Osteocyte (in vitro differentiated cells): ENCODE measurements at places on chromosomes 6 and 20.
A peak's percentile ranks its signal among the peaks of the same experiment; 100 is the strongest.

- DNase-seq: no peak
Measured at GRCh38 chr20:52959125-52959524, 13.0 kb upstream of the TSHZ2 start.

- no peak for DNase-seq
Measured at GRCh38 chr20:46933150-46933549, 38.5 kb downstream of the EYA2 start.

DNA sequence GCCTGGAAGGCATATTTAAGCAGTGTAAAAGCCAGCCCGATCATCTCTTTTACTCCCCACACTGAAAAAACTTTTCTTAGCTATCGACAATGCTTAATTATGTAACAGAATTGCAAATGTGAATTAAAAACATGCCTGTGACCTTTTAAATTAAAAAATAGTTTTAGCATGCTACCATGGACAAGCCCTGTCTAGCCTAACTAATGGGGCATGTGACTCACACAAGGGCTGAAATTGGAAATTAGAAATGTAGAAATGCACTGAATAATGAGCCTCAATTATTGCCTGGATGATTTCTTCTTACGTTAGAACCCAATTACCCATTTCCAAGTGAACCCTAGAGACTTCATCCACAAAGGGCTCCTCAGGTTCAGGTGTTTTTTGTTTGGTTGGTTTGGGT is 82.7 kb downstream of the SIM1 start:
- DNase-seq: no peak

DNA sequence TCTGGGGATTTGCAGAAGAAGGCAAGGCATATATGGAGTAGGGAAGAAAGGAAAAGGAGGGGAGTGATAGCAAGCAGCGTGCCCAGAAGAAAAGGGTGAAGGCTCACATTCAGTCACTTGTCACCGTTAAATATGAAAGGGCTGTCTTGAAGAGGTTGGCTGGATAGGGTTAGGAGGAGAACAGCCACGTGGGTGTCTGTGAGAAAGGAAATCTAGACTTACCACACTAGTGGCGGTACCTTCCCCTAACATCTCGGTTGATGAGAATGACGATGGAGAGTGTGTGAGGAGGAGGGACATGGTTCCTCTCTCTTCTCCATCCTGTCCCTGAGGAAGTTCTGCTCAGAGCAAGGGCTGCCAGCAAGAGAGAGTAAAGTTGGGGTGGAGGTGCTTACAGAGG is 74.3 kb upstream of the CCN6 start:
- DNase-seq: no peak

GRCh38 chr6:33705268-33705885 is 6.1 kb downstream of the UQCC2 start:
- no peak for DNase-seq

DNA sequence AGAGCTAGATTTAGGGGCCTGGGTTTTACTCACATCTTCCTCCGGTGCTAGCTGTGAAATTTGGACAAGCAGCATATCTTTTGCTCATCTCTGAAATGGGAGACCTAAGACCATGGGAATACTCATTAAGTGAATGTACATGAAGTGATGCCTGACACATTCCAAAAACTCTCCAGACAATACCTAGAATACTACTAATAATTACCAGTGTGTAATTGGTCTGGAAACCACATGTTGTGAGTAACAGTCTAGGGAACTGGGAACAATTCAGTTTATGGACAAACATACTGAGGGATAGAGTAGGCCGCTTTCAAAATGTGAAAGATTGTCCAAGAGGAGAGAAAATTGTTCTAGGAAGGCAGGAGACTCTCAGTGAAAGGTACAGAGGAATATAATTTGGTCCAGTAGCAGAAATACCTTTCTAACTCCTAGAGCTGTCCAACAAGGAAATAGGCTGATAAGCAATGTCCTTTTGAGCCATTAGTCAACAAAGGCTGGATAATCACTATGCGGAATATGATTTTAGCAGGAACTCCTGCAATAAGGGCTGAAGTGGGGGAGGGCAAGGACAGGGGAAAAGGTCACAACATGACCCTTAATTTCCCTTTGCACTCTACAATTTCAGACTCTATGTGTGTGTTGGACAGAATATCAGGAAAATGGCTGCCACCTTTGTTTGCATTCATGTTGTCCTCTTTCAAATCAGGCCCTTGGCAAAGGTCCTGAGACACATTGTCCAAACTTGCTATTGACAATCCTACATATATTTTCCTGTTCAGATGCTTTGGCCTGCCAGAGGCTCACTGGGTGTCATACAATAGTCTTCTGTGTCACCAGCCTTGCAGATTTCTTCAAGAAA is 315.4 kb downstream of the PLCB1 start:
- no peak for DNase-seq

- DNase-seq: no peak
Measured at GRCh38 chr20:52429029-52429428, 237.4 kb upstream of the ZFP64 start.

DNA sequence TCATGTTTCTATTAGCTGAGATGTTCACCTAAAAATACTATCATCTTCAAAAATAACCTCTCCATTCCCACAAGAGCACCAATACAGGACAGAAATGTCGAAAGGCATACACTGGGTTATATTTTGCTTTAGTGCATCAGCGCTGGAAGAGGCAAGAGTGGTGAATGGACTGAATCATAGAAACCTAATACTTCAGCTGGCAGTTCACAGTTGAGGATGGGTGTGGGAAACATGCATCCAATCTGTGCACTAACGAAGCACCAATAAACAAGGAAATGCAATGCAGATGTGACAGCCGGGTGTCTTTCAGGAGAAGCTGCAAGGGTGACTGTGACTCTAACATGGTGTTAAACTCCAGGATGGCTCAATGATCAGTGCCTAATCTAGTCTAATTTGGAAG is 365.8 kb downstream of the ESR1 start:
- no peak for DNase-seq

DNA sequence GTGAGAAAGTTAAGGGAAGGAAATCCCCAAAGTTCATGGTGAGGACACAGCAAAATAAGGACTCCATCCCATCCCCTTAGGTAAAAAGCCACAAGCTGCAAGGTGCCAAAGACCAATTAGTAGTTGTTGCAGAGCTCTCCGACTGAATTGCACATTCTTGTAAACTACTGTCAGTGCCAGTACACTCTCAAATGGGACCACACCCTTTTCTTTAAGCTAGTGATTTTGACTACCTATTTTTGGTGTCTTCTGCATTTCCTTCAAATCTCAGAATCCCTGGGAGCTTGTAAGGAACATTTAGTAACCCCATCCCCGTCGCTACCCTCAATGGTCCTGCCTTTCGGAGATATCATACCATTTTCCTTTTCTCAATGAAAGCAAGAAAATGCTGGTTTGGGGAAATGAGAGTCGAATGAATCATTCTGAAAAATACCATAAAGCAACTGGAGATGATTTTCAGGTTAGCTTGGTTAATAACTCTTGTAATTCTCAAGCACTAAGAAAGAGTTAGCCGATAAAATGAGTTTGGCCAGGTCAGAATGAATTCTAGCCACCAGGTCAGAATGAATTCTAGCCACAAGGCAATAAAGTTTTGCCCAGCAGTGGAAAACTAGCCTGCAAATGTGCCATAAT is 5.2 kb upstream of the HMGN3 start:
- no peak for DNase-seq

- no peak for DNase-seq
Measured at GRCh38 chr6:36851149-36851614, 11.9 kb upstream of the CPNE5 start.

GRCh38 chr20:513429-513828 is 30.2 kb downstream of the CSNK2A1 start:
- DNase-seq: no peak

DNA sequence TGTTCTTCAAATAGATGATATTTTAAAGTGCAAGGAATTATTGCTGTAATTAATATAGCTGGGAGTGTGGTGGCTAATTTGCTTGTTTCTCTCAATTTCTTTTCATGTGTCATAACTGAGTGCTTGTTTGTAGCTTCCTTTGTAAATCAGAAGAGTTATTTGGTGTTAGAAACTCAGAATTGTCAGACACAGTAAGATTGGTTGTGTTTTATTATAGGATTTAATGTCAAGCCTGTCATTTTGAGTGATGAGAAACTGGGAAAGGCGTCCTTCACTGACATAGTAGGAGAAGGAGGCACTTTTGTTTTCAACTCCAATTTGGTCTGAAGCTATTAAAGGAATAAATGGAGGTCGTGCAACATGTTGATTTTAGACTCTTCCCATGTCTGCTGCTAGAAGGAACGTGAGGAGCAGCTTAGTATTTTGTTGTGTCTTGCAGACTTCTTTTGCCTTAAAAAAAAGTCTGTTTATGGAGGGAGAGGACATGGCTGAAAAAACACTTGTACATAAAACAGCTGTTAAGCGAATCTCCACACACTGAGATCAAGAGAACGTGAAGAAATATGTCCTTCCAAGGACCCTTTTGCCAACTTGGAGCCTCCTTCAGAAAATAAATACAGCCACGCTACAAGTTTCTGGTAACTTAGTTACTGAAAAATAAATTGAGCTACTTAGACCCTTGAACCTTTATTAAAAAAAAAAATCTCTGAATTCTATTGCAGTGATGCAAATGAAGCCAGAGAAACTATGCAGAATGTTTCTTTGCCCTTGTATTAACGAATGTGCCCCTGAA is 59.5 kb downstream of the BMP6 start:
- DNase-seq: no peak

- no peak for DNase-seq
Measured at GRCh38 chr6:113019176-113019575, 672.0 kb downstream of the RFPL4B start.

- no peak for DNase-seq
Measured at GRCh38 chr20:52081791-52082190, 109.8 kb downstream of the ZFP64 start.

DNA sequence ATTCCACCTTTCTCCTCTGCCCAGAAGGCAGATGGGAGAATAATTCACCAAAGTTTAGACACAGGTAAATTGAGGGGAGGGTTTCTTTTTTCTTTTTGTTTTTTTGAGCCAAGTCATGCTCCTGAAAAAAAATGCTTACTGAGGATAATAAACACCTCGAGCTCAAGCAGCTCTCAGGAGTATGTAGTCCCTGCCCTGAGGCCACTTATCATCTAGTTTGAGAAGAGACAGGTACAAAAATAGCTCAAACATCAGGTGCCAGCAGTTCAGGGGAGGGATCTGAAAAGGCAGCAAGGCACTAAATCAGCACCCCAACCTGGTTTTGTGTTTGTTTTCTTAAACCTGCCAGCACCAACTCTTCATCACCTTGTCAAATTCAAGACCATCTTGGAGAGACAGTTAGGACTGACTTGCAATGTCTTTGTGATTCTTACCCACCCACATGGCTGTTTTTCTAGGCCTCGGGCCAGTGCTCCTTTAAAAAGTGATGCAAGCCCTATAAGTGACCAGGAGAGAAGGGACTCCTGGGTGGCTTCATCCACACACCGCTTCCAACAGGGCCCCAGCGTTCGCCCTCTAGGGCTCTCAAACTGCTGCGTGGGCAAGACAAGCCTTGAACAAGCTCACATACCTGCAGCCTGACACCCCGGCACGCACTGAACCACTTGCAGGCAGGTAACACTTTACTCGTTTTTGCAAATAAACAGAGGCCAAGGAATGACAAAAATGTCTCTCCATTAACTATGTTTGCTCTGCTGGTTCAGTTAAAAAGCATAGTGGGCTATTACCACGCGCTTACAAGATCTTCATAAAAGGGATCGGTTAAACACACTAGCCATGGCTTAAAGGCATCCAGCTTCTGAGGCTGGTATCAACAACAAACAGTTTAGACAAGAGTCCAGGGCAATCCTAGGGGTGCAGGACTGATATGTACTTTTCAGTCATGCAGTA is 13.9 kb downstream of the JAG1 start:
- no peak for DNase-seq

DNA sequence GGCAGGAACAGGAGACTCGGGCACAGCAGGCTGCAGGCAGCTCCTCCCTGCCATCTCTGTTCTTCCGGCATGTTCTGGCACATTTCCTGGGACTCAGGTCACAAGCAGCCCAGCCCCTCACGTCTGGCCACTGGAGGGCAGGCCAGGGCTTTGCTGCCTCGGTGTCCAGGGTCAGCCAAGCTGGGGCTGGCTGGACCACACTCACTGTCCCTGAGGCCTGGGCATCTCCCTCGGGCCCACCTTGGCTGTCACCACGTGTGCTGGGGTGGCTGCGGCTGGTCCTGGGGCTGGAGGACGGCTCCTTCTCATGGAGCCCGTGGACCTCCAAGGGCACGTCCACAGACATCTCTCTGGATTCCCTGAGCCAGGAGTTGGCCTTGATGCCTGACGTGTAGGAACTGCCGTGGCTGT is 18.5 kb downstream of the FRMD1 start:
- peak; percentile 92 for DNase-seq

GRCh38 chr6:42551217-42551616 is 12.6 kb upstream of the UBR2 start:
- DNase-seq: no peak

DNA sequence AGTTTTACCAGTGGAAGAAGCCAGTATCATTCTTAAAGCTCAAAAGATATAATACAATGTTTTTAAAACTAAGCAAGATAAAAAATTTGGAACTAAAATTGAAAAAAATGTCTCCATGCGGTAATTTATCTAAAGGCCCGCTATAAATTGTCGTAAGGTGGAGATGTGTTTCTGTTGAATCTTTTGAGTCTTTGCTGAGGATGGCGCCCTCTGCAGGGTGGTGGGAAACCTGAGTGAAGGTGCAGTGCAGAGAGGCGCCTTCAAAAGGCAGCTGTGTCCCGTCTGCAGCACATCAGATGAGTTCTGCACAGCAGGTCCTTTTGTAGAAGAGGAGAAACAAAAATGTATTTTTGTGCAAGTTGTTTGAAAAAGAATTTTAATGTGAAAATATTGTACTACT is 29.4 kb upstream of the KIF25 start:
- no peak for DNase-seq

- no peak for DNase-seq
Measured at GRCh38 chr6:170043150-170043819, 247.6 kb downstream of the DLL1 start.

GRCh38 chr6:15879371-15880261 is 216.8 kb upstream of the DTNBP1 start:
- no peak for DNase-seq

GRCh38 chr20:37892001-37892400 is 10.9 kb upstream of the VSTM2L start:
- no peak for DNase-seq

DNA sequence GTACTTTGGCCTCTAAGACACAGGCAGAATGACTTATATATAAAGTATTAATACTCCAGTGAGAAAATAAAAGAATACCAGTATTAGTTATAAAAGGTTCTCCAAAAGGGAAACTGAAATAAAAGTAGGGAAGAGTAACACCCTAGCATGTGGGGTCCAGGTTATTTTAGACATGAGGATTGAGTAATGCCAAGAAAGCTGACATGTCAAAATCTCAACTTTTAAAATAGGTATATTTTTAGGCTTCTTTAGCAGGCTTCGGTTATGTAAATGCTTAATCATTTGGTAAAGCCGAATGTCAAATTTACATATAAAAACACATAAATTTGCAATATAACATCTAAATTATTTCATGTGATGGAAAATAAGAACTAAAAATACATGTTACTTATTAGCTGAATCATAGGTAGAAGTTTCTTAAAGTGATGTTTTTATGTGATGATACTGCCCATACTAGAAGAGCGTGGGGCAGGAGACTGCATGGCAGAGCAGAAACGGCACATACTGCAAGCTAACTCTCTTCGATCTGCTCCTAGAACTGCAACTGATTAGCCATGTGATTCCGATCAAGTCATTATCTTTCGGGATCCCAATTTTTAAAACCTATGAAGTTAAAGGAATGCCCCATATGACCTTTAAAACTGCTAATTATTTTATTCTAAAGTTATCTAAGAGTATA is 129.4 kb upstream of the DST start:
- no peak for DNase-seq

- no peak for DNase-seq
Measured at GRCh38 chr20:10579942-10580341, 93.9 kb downstream of the JAG1 start.

GRCh38 chr6:143336446-143337152 is 113.9 kb downstream of the ADAT2 start:
- no peak for DNase-seq
